ENCODE measurements at places on chromosomes 16 and 17.
A peak's percentile ranks its signal among the peaks of the same experiment; 100 is the strongest.

DNA sequence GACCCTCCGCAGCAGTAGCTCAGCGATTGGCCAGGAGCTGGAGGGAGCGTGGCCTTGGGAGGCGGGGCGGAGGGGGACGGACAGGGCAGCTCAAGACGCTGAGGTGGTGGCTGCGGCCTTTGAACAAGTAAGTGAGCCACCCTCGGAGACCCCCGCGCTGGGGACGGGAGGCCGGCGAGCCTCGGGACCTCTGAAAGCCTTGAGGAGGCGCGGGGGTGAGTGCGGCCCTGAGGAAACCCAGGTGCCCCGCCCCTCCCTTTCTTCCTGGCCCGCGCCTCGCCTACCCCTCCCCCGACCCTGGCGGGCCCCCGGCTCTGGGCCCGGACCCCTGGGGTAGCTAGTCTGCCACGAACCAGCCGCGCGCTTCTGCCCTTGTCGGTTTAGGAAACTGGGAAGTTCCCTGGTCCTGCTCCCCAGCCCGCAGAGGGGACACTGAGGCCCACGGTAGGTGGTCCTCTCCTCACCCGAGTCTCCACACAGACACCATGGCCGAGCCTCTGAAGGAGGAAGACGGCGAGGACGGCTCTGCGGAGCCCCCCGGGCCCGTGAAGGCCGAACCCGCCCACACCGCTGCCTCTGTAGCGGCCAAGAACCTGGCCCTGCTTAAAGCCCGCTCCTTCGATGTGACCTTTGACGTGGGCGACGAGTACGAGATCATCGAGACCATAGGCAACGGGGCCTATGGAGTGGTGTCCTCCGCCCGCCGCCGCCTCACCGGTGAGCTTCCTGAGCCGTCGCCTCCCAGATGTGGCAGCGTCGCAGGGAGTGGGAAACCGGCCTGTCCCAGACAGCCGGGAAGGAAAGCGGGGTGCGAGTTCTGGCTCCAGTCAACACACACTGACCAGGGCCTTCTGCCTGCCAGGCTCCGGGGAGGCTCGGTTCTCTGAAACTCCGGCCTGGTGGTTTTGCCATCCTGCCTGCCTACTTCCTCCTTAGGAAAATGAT, at the start of gene MAPK7:
TSS of gene MAPK7 (plus strand) at position 83 of the 945 bp plus-strand sequence. CDS start at position 486, 403 bp downstream.
- no peak for DNase-seq

DNA sequence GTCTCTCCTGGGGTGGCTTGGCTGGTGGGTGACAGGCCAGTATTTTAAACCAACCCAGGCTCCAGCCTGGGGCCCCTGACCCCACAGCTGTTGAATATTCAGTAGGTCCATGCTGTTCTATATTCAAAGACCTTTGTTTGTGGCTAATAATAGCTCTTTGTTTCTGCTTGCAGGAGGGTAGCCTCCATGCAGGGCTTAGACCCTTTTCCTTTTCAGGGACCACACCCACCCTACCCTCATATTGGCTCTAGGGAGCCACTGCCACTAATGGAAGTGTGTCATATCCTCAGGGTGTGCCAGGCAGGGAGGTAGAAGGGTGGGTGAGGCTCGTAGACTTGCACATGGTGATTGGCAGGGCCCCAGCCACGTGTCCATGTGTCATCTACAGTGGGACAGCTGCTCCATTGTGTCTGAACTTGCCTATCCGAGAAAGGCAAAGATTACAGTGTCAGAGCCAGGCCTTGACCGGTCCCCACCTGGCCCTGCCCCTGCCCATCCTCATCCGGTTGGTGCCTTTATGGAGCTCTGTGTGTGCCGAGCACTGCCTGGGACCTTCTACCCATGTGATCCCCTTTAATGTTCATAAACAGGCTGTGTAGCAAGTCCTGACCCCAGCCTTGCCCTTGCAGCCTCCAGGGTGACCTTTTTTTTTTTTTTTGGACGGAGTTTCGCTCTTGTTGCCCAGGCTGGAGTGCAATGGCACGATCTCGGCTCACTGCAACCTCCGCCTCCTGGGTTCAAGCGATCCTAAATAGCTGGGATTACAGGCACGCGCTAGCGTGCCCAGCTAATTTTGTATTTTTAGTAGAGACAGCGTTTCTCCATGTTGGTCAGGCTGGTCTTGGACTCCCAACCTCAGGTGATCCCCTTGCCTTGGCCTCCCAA, 22.1 kb downstream of the TMC7 start:
- no peak for DNase-seq

- no peak for DNase-seq
Measured at GRCh38 chr16:67525176-67525860, 3.3 kb upstream of the RIPOR1 start.

GRCh38 chr17:27743281-27743885, 56.9 kb downstream of the NOS2 start:
- no peak for DNase-seq

- no peak for DNase-seq
Measured at GRCh38 chr16:24116046-24116776, 139.9 kb upstream of the CACNG3 start.

DNA sequence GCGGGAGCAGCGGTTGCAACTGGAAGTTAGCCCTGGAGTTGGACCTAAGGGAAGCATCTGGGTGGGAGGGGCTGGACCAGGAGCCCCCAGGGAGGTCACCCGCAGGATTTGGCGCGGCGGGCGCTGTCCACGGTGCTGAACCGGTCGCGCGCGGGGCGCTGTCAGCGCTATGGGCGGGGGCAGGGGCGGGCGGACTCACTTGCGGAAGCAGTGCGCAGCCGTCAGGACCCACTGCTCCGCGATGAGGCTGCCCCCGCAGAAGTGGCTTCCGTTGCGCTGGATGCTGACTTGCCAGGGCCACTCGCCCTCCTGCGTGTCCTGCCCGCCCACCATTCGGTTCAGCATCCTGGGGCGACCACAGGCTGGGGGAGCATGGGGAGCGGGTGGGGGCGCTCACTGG, 4.5 kb downstream of the PRSS27 start:
- peak; percentile 89 for DNase-seq

GRCh38 chr16:24966634-24967033, 48.5 kb downstream of the ARHGAP17 start:
- no peak for DNase-seq

DNA sequence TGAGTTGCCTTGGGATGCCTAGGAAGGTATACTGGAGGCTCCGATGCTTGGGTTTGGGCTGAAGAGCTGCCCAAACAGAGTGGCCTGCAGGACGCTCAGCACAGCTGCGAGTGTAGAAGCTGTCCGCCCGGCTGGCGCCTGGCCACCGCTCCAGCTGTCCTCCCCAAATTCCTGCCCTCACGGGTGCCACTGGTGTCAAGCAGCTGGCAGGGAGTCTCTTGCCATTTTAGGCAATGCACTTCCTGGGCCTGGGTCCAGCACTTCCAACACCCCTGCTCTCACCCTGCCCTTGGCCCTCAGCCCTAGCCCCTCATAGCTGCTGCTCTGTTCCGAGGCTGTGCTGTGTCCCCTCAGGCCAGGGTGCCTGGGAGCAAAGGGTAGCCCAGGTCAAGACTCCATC, 5.2 kb upstream of the PKMYT1 start:
- DNase-seq = no peak

GRCh38 chr17:77786090-77786489, 172.4 kb upstream of the TNRC6C start:
- no peak for DNase-seq

GRCh38 chr17:80926591-80927250, 64.9 kb upstream of the CHMP6 start:
- DNase-seq = no peak

DNA sequence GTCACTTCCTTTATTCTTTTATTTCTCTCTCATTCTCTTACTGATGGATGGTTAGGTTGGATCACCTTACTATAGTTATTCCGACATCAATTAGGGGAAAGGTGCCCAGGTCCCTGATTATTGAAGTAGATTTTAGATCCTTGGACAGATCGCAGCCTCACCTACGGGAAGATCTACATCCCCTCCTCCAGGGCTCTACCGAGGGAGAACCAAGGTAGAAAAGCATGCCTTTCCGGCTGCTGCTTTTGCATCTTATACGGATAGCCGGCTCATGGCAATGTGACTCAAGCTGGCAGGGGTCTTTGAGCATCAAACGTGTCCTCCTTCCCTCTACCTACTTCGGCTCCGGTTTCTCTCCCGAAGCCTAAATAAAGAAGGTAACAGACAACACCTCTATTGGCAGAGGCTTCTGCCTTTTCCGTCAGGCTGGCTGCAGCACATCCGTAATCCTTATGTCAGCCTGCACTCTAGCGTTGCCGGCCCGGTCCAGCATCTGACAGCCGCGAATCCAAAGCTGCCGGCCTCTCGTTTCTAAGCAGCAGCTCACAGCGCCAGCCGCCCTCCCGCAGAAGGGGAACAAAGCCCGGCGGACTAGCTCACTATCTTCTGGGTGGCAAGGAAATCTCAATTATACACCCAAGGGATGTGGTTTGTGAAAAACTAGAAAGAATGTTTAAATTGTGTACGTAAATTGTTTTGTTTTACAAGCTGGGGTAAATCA, 46.9 kb downstream of the IRX6 start:
- DNase-seq = peak; percentile 47

DNA sequence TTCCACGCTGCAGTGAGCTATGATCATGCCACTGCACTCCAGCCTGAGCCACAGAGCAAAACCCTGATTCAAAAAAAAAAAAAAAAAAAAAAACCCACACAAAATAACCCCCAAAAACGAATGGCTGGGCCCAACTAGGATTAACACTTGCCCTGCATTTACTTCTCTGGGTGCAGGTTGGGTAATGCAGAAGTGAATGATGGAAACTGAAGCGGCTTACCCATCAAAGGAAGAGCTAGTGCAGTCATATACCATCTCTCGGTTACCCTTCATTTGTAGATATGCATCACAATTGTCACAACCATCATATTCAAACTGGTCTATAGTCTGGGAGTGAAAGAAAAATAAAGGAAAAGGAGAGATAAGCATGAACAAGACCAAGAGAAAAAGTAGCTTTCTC, 819 bp downstream of the SUPT4H1 start:
- no peak for DNase-seq

DNA sequence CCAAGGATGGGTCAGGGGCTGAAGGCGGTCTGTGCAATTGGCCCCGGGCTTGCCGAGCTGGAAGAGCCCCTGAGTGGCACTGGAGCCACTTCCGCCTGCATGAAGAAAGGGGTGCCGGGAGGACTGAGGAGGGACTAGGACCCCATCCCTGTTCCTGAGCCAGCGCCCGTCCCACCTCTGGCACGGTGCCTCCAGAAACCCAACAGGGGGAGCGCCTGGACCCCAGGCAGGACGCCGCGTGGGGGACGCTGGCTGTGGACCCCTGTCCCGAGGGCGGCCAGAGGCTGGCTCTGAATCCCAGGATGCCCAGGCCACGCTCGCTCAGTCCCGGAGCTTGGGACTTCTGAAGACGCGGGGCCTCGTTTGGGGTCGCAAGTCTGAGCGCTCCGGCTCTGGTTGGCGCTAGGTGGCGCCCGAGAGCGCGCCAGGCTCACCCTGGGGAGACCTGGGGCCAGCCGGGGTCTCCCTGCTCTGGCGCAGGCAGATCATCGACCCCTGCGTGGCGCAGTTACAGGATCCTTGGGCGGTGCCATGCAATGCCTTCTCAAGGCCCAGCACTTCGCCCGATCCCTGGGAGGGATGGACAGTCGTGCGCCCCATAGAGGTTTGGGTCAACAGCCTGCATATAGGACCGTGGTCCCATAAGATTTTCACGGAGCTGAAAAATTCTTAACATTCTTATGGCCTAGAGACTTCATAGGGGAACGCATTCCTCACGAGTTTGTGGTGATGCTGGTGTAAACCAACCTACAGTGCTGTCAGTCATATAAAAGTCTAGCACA, 58.5 kb upstream of the CREBBP start:
- DNase-seq = peak; percentile 79

DNA sequence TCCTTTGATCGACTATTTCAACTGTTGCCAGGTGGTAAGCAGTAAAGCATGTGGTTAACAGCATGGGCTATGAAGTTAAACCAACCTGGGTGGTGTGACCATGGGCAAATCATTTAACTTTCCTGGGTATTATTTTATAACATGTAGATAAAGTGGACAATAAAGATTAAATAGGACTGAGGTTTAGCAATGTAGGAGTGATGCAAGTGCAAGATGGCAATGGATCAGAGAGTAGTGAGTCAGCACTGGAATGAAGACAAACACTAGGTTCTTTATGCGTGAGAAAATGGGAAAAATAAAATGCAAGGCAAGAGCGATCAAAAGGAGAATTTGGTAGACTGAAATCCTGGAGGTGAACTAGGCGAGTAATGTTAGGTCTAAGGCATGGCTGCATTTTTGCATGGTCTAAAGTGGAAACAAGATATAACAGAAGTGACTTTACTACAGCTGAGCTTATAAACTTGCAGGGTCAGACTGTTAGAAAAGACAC, 222.4 kb upstream of the AXIN2 start:
- no peak for DNase-seq

DNA sequence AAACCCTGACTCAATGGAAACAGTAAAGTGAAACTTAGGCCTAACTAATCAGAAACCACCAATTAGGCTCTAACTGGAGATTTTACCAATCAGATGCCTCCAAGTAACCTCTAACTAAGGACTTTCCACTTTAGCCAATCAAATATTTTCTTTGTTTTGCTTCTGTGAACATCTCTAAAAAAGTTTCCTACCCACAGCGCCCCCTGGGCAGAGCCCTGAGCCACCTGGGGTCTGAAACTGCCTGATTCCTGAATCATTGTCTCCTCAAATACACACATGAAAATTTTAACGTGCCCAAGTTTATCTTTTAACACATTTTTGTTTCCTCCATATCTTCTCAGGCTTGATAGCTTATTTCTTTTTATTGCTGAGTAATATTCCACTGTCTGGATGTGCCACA, 19.0 kb downstream of the ADAD2 start:
- DNase-seq = peak; percentile 29

GRCh38 chr17:1060991-1061390, 64.1 kb downstream of the TIMM22 start:
- peak; percentile 62 for DNase-seq

DNA sequence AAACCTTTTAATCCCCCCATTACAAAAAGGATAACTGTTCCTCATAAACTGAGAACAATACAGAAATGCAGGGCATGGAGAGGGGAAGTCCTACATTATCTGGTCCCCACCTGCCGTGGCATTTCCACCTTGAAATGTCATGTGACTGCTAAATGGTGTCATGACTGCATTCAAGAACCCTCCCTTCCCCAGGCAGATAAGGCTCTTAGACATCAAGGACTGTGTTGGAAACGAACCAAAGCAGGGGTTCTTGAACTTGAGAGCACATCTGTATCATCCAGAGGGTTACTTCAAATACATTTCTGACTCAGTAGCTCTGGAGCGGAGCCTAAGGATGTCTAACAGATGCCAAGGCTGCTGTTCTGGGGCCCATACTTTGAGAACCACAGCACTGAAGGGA, 18.4 kb downstream of the CMTM3 start:
- DNase-seq = no peak
